ENCODE measurements at places on chromosomes 4 and X.

GRCh38 chr4:190014771-190015537 lies 12.1 kb downstream of the FRG2 start:
- no peak for DNase-seq

DNA sequence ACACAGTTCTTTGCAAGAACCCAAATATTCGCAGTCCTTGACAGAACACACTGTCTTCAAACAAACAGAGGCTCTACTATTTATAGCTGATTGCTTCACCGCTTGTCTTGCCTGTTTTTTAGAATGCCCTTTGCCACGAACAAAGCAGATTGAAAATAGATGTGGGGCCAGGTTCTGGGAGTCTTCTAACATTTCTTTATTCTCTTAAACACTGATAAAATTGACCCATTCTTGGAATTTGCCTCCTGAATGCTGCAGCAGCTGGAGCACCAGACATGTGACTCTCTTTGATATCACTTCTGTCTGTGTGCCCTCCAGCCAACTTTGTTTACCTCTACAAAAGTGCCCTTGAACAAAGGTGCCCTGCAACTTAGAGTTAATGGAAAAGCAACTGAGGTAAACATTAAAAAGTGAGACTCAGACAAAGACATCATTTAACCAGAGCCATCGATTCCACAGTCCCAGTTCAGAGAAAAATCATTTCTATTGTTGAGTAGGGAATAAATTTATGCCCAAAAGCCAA lies 64.2 kb upstream of the SPP1 start:
- no peak for DNase-seq

DNA sequence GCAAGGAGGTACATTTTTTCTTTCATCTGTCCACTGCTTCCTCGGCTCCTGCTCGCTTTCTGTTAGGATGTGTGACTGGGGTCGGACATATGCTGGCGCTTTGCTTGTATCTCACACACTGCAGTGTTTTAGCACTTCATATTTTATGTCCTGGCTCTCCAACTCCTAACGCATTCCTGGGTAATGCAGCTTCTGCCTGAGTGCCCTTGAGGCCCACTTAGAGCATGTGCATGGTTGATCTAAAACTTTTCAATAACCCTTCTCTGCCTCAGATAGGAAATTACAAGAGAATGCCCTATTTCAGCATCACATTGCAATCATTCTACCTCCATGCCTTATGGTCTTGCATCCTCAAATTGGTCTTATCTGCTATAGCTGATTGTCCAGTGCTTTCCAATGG lies 65.3 kb downstream of the NEIL3 start:
- DNase-seq: no peak

- DNase-seq: no peak
Measured at GRCh38 chr4:23768541-23768940, 121.3 kb downstream of the PPARGC1A start.

GRCh38 chr4:146477054-146477453 lies 44.7 kb downstream of the SLC10A7 start:
- DNase-seq: no peak

DNA sequence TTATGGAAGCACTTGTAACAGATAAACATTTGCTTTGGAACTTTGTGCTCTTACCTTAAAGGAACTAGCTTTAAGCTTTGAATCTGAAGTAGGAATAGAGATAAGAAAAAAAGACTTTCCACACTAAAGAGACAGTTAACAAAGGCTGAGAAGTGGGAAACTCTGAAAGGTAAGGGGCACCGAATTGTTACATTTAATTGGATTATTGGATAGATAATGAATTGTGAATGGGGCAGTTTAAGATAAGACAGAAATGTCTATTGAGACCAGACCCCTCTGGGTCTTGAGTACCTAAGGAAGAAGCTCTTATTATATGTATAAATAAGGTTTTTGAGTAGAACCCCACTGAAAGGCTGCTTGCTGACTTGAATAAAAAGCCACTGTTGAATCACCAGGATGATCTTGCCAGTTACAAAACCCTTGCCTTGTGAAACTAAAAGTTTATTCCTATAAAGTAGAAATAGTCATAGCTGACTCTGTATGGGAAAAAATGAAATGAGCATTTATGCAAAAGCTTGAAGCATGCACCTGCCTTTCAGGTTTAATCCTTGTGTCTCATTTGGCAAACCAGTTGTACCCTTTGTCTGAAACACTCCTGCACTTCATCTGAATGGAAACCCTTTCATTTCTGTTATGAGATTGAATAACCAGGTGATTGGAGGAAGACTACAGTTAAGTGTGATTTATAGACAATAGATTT lies 423.2 kb downstream of the RPA4 start:
- DNase-seq: no peak

DNA sequence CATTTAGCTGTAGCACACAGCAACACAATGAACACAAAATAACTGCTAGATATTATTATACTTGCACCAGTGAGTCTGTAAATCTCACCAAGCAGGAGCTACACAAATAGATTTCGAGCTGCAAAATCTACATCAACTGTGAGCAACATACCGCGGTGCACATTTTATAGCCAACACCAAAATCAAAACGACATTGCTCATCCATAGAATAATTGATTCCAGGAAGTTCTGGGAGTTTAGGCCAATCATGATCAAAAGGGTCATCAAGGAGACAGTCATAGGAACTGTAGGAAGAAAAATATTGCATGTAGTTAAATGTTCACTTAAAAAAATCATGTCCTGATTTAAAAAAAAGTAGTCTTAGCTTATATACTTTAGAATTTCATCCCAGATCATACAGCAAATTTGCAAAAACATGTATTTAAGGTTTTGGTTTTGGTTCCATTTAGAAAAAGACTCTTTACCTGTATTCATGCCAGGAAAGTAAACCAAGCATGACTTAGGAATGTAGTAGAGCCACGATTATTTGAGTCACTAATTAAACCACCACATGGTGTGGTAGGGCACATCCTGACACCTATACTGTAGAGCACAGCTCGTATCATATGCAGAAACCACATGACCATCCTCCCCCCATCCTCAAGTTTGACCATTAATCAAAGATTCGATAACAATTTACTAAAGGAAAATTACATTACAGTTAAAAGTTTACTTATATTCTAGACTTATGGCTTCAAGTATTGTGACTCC lies 250.4 kb downstream of the ADAMTS3 start:
- DNase-seq: no peak

- no peak for DNase-seq
Measured at GRCh38 chrX:857376-857775, 226.8 kb downstream of the SHOX start.

DNA sequence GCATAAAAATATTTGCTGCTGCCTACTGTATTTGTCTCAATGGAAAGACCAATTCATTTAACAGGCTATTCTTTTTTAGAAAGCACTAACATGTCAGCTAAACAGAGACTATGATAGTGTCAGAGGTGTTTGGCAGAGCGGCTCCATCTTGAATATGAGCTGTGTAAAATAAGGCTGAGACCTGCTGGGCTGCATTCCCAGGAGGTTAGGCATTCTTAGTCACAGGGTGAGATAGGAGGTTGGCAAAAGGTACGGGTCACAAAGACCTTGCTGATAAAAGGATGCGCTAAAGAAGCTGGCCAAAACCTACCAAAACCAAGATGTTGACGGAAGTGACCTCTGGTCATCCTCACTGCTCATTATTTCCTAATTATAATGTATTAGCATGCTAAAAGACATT lies 41.8 kb downstream of the NPY5R start:
- no peak for DNase-seq

GRCh38 chr4:112968451-112969159 lies 80.8 kb upstream of the ANK2 start:
- DNase-seq: no peak

- no peak for DNase-seq
Measured at GRCh38 chr4:78667325-78667724, 108.8 kb upstream of the BMP2K start.

DNA sequence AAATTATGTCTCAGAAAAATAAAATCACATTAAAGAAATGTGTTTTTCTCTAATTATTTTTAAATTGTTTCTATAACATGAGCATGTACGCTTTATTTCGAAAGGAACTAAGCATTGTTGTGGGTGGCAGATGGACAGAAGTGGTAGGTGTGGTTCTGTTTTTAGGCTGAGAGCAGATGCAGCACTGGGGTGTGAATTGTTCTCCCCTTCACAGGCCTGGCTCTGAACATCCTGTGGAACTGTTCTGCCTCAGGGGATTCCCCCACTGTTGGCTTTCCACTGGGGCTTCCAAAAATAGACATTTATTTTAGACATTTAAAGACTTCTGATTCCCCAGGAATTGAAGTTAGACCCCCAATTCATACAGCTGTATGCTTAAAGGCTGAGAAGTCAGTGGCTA lies 41.9 kb upstream of the PDHA2 start:
- no peak for DNase-seq

- no peak for DNase-seq
Measured at GRCh38 chr4:25233194-25233593, 639 bp upstream of the PI4K2B start.

- no peak for DNase-seq
Measured at GRCh38 chr4:184007891-184008290, 102.8 kb downstream of the STOX2 start.

- DNase-seq: no peak
Measured at GRCh38 chrX:136627409-136627808, 20.5 kb upstream of the CD40LG start.

- no peak for DNase-seq
Measured at GRCh38 chr4:138262030-138262429, 19.9 kb upstream of the SLC7A11 start.

Data from stimulated activated CD8-positive, alpha-beta memory T cell treated with anti-CD3 and anti-CD28 coated beads, Interleukin-4, amount 100 ng/mL, for 1 hour (primary cell).